ENCODE measurements at places on chromosomes 5 and 9.
A peak's percentile ranks its signal among the peaks of the same experiment; 100 is the strongest.

- DNase-seq, result peak; percentile 47
Observed at GRCh38 chr5:126339215-126339805, 83.9 kb upstream of the GRAMD2B start.

DNA sequence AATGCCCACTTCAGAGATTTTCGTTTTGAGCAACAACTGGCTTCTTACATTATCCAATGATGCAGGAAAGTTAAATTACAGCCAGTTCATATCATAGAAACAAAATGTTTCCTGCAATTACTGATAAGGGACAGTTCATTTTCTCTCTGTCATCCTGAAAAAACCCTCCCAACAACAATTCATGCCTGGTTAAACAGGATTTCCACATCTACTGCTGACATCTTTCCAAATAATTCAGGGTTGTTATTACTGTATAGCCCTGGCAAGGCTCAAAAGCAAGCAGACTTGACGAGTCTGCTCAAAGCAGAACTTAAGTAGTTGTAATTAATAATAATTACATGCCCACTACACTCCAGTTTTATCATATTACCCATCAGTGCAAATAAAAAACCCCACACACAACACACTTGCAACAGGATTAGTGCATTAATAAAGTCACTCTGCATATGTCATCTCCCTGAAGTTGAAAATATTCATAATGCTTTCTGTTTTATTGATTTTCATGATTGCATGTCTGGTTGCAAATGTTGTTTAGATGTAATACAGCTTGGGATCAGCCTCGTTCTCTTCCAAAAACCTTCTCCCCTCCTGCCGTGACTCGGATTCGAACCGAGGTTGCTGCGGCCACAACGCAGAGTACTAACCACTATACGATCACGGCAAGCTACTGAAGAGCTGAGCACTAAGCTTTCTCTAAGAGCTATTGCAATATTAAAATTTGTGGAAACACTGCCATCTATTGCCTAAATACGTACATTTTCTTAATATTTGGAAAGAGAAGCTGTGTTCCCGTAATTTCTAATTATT is 119.6 kb upstream of the NFIB start:
- no peak for DNase-seq

- no peak for DNase-seq
Observed at GRCh38 chr5:2283481-2284045, 400.8 kb upstream of the IRX4 start.

- DNase-seq, result no peak
Observed at GRCh38 chr5:31193591-31194467, at the start of gene CDH6. Gene CDH6 (plus strand): TSS chr5:31193686. CDS start chr5:31267474, 73,788 bp downstream.

DNA sequence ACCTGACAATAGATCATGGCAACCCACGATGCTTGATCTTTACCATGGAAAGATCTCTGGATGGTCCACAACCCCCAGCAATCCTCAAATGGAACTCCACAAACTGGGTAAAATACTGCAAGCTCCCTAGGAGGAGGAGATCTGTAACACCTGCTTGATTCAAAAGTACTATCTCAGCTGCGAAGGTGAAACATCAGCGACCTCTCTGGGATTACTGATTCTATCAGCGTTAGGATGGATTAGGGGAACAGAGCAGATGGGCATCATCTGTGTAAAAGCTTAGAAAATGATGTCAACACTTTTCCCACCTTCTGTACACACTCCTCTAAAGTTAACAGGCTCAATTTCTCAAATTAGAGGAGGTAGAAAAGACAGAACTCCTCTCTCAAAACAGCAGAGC is 31.5 kb upstream of the TRPC7 start:
- DNase-seq, result no peak

- no peak for DNase-seq
Observed at GRCh38 chr9:95143591-95144561, 173.6 kb downstream of the FANCC start.

DNA sequence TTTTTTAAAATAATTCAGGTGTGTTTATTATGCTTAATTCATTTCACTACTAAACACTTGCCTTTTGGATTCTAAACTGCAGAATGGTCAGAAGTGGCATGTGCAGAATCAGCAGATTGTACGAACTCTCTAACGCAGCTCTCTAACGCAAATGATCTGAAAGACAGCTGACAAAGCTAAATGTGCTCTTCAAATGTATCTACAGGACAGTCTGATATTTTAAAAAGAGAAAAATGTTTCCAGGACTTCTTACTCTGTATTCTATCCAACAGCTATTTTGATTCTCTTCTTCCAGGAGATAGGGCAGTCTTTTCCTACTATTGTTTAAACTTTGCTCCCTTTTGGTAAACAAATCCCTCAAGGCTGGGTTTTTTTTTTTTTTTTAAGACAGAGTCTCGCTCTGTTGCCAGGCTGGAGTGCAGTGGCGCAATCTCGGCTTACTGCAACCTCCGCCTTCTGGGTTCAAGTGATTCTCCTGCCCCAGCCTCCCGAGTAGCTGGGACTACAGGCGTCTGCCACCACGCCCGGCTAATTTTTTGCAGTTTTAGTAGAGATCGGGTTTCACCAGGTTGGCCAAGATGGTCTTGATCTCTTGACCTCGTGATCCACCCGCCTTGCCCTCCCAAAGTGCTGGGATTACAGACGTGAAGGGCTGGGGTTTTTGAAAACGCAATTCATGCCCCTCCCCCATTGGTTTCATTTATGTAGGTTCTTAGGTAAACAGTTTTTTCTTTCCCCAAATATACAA is 1.2 kb downstream of the NMRK1 start:
- DNase-seq, result no peak

DNA sequence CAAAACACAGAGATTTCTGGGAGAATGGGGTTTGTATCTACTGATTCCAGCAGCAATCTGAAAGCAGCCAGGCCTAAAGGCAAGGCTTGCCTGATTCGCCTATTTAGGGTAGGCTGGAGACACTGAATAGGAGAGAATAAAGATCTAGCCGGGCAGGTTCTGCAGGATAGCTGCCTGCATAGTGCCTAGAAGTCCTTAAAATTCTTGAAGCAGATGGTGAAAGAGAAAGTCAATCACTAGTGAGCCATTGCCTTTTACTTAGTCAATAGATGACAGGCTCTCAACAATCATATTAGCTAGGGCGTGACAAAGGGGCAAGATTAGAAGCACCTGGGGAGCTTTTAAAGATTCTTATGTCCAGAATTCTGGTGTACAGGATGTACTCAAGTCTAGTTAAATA is 522.7 kb downstream of the HTR1A start:
- no peak for DNase-seq

- no peak for DNase-seq
Observed at GRCh38 chr5:1348986-1349245, 4.0 kb upstream of the CLPTM1L start.

DNA sequence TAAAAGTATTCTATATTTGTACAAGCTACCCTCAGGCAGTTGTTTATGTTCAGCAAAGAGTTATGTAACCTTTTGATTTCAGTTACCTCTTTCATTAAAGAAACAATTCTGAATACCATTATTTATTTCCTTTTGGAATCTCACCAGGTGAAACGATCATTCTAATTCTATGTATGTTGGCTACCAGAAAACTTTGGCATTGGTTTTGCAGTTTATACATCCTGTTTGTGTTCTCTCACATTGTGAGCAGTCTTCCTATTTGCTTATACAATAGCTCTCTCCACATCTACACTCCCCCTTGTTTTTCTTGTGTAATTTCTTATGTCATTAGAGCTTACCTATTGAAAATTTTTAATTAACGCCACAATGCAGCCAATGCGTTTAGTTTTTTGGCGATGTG is 276.0 kb upstream of the MPDZ start:
- no peak for DNase-seq

DNA sequence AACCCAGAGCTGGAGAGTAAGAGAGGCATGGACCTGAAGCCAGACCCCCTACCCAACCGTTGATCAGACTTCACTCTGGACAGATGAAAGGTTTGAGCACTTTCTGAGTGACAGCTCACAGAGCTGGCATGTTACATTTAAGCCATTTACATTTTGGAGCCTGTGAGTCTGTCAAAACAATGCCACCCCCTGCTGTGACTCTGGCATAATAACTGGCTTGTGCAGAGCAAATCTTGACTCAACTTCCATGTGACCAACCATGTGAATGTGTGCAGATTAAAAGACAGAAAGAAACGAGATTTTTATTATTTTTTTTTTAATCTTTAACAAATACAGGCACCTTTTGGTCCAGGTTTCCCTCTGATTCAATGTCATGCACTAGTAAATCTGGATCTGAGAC is 48.5 kb downstream of the MFAP3 start:
- DNase-seq, result no peak

- DNase-seq, result no peak
Observed at GRCh38 chr5:38651806-38652205, 95.4 kb upstream of the LIFR start.

- DNase-seq, result no peak
Observed at GRCh38 chr5:74232276-74232675, 408.3 kb downstream of the ENC1 start.

- DNase-seq, result no peak
Observed at GRCh38 chr9:126528915-126529314, 84.8 kb upstream of the LMX1B start.

GRCh38 chr5:24571302-24571701 is 73.5 kb downstream of the CDH10 start:
- no peak for DNase-seq

GRCh38 chr5:171850324-171850947 is 64.8 kb downstream of the SMIM23 start:
- DNase-seq, result no peak

GRCh38 chr5:169173372-169173771 is 127.6 kb downstream of the SLIT3 start:
- no peak for DNase-seq

DNA sequence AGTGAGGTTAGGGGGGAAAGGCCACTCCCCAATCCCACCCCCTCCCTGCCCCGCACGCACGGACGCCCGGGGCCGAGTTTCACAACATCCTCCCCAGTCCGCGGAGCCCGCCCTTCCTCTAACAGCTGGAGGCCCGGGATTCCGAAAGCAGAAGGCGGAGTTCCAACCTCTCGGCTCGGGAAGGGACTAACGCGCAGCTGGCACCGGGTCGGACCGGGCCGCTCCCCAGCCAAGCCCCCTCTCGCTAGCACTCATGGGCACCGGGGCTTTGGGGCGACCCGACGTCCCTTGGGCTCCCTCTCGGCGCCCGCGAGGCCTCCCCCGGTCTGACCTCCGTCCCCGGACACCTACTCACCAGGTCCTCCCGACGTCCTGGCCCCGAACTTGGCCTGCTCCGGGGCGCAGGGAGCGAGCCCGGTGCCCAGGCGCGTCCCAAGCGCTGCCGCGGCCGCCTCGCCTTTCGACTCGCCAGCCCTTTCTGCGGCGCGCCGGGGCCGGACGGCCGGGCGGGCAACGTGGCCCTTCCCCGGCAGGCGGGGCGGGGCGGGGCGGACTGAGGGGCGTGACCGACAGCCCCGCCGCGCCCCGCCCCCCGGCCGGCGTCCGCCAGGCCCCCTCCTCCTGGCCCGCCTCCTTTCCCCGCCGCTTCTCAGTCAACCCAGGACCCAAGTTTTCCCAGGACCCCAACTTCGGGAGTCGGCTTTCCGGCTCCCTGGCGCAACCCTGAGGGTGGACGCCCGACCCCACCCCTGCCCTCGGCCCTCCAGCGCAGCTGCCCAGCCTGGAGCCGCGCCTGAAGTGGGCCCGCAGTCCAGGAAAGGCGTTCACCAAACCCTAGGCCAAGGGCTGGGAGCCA is at the start of gene MGAT1:
Gene MGAT1, minus strand, starts transcription at position 482 of the 856 bp plus-strand sequence. CDS start 9,835 bp downstream, outside the sequence.
- DNase-seq, result peak; percentile 55

DNA sequence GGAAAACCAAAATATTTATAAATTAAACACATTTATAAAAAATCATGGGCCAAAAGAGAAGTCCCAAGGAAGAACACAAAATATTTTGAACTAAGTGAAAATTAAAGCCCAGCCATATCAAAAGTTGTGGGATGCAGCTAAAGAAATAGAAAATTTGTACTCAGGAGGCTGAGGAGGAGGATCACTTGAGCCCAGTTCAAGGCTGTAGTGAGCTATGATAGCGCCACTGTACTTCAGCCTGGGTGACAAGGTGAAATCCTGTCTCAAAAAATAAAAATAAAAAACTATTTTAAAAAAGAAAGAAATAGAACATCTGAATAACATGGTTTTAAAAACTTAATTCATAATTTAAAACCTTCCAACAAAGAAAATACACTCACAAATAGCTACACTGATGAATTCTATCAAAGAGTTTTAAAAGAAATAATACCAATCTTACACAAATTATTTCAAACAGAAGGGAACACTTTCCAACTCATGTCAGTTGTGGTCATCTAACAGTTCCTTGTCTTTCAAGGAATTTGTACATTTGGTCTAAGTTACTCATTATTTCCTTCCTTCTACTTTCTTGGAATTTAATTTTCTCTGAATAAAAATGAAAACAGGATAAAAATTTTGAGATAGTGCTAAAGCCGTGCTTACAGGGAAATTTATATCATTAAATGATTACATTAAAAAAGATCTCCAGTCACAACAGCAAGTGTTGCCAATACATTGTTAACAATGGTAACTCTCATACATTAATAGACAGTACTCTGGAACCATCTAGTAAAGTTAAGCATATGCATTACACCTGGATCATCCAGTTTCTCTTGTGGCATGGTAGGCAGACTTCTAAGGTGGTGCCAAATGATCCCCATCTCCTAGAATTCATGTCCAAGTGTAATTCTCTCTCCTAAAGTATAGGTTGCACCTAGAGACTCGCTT is 17.8 kb downstream of the PTBP3 start:
- DNase-seq, result no peak

GRCh38 chr9:37102486-37102885 is 17.9 kb upstream of the ZCCHC7 start:
- DNase-seq, result no peak

DNA sequence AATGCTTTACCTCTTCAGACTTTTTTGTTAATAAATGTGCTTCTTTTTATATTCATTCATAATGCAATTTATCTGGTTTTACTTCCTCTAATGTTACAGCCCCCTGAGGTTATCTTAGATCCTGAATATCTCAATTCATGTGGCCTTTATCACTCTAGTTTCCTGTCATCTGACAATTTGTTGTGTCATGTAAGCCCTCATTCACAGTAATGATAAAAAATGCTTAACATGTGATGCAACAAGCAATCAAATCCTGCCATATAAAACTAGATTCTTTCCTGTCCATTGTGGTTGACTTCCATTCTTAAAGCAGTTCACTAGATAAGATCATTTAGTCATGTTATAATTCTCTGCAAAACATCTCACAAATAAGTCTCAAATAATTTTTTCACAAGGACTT is 991.2 kb upstream of the ACO1 start:
- DNase-seq, result no peak

DNA sequence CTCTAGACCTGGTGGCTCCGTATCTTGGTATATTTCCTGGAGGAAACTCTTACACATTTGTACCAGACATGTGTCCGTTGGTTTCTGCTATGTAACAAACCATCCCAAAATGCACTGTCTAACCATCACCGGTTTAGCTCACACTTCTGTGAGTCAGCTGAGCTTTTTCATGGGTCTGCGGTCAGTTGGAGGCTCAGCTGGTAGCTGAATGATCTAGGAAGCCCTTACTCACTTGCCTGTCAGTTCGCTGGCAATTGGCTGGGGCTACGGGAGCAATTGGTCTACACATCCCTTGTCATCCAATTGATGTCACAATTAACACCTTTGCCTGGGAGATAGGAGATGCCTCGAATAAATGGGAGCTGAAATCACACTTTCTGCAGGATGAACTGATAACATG is 11.6 kb upstream of the WHRN start:
- no peak for DNase-seq

- no peak for DNase-seq
Observed at GRCh38 chr5:54895816-54896341, 89.5 kb downstream of the ESM1 start.
